ENCODE measurements at places on chromosomes 16 and 17.
A peak's percentile ranks its signal among the peaks of the same experiment; 100 is the strongest.

DNA sequence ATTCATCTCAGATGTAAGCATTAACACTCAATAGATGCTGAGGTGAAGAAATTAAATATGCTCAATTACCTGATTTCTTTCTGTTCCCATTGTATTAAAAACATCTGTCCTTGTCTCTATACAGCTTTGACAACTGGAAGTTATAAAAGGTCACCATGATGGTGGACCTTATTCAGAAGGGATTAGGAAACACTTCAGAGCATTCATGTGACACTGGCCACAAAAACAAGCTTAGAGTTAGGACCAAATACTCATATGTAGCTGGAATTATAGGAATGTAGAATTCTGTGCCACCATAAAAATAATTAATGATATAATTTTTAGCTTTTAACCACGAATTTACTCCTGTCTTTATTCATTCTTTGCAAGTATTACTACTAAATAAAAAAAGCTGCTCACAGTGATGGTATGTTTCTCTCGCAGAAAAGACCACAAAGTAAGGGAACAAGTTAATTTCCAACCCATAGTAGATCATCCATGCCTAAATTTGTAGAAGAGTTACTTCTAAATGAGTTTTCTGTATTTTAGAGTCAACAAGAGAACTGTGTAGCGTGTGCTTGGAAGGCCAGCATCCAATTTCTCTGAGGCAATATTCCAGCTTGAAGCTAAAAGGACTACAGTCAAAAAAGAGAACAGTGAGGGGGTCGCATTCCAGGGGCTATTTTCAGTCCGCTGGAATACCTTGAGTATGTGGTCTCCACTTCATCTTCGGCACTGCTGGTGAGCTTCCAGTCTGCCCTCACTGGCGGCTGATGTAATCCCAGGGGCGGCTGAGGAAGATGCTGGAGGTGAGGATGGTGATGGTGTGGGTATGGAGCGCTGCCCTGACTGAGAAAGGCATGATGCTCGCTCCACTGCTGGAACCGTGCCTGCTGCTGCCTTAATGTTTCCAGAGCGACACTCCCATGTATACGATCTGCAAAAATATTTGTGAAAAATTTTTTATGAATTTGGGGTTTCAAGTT is 63.7 kb downstream of the CACNG1 start:
- no peak for DNase-seq

GRCh38 chr17:17635126-17635525 is 43.6 kb upstream of the PEMT start:
- DNase-seq, result no peak

DNA sequence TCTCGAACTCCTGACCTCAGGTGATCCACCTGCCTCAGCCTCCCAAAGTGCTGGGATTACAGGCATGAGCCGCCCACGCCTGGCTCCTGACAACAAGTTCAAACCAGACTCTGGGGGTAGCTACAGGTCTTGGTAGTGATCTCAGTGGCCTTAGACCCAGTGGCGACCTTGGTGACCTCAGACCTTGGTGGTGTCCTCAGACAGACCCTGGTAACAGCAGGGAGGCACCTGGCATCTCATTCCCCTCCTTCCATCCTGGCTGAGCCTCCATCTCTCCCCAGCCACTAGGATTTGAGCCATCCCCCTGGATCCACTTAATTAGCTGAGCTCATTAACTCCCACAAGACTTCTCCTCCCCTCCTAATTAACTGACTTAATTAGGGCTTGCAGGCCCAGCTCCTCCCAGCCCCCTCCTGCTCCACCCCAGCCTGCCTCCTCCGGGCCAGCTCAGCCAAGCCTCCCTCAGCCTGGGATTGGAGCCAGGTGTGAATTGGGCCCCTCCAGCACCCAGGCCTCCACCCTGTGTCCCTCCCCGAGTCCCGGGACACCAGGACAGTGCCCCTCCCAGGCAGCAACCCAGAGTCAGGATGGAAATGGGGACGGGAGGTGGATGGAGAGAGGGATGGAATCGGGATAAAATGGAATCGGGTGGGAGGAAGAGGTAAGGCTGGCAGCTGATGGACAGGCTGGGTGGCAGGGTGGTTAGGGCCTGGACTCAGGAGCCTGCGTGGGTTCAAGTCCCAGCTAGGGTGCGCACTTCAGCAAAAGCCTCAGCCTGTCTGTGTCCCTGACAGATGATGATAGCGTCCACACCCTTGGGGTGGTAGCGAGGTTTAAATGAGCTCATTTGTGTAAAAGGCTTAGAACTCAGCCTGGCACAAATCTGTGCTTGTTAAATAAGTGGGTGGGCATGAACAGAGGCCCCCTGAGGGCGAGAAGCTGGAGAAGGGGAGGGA is 11.2 kb upstream of the SBK1 start:
- DNase-seq, result no peak

- no peak for DNase-seq
These were observed 802 bp downstream of the CYLD start for GRCh38 chr16:50742576-50743200.

GRCh38 chr16:87062569-87063442 is 254.4 kb downstream of the C16orf95 start:
- DNase-seq, result peak; percentile 58

GRCh38 chr17:14903854-14904253 is 361.3 kb downstream of the PMP22 start:
- DNase-seq, result no peak

DNA sequence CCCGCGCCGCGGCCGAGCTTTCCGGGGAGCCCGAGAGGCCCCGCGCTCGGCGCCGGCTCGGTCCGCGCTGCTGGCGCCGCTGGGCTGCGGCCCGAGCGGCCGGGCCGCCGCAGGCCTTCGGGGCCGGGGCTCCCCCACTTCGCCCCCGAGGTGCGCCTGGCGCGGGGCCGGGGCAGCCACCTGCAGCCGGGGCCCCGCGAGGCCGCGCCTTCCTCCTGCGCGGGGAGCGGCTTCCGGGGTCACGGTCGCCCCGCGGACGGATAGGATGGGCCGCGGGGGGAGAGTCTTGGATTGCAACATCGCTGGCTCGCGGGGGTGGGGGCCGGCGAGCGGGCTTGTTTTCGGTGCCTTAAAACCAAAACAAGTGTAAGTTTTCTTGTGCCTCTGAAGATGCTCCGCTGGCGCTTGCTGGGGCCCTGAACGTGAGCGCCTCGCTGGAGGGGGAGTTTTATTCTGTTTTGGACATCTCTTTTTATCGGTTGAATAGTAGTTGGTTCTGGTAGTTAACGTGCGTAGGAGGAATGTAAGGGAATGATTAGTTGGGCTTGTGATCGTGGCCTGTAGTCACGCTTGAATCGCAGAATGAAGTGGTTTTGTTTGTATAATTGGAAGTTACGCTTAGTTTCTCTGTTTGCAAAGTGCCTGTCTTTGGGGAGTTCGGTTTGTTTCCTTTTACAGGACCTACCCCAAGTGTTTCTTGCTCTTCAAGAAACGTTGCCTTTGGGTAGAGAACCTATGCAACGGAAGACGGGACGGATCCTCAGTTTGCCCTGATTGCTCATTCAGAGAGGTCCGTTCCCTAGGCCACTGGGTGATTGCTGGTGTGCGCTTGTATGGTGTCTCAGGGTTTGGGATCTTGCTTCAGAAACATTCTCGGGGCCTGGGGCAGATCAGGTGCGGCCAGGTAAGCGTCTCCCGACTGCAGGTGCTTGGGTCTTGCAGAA is 724 bp downstream of the UBE2I start:
- peak; percentile 56 for DNase-seq

- no peak for DNase-seq
These were observed 13.9 kb downstream of the MIS12 start for GRCh38 chr17:5500247-5500588.

DNA sequence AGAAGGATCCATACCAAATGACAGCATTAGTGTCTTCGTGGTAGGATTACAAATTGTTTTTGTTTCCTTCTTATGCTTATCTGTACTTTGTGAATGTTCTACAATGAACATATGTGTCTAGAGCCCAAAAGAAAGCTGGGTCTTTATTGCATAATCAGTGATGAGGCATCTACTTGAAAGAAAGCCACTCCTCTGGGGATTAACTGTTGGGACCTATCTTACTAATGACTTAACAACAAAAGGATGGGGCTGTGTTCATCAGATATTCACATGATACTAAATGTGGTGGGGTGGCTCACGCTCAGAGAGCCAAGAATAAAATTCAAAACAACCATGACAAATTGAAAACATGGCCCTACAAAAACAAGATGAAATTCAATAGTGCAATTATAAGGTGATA is 160.2 kb downstream of the RGS9 start:
- no peak for DNase-seq

DNA sequence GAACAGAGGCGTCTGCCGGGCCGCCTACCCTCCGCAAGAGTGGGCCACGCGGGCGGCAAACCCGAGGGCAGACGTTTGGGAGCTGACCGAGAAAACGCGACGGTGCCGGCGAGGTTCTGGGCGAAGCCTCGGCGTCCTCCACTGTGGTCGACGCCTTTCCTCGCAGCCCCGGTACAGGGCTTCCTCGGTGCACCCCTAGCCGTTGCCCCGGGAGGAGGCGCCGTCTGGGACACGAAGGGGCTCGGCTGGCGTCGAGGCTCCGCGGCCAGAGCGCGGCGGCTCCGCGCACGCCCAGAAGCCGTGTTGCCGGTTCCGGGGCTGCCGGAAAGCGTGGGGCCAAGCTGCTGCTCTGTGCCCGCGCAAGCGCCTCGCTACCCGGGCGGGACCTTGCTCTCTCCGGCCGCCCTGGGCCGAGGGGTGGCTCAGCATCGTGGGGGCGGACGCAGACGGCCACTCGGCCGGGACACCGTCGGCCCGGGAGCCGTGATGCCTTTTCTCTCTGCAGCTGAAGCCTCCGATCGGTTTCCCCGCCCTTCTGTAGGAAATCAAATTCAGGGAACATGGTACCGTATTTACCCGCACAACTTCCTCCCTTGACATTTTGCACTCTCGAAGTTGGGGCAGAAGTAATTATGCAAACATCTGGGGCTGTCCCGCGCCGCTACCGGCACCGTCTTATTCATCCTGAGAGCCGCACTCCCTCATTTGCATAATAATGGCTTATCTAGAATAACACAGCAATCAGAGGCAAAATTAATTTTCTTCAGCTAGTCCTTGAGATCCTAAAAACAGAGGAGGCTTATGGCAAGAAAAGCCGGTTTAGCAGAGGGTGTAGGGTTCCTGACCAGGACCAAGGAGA is 7.3 kb upstream of the CBX8 start:
- no peak for DNase-seq

- DNase-seq, result no peak
These were observed 127.1 kb downstream of the MAF start for GRCh38 chr16:79473456-79473855.

GRCh38 chr17:55748841-55749240 is 2.0 kb upstream of the PCTP start:
- DNase-seq, result no peak

DNA sequence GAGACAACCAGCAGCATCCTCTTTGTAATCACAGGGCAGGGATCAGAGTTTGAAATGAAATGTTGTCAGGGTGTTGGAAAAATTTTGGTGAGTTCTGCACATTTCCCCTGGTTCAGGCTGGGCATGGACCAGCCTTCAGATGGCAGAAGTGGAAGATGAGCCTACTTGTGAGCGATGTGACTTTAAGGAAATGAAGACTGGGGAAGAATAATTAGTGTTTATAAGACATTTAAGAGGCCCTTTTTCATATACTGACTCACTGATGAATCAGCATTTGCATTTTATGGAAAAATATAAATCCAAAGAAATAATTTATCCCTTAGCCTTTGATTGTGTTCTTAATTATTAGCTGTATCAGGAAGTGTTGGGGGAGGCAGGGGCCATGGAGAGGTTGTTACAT is 20.9 kb downstream of the GPR179 start:
- DNase-seq, result no peak

DNA sequence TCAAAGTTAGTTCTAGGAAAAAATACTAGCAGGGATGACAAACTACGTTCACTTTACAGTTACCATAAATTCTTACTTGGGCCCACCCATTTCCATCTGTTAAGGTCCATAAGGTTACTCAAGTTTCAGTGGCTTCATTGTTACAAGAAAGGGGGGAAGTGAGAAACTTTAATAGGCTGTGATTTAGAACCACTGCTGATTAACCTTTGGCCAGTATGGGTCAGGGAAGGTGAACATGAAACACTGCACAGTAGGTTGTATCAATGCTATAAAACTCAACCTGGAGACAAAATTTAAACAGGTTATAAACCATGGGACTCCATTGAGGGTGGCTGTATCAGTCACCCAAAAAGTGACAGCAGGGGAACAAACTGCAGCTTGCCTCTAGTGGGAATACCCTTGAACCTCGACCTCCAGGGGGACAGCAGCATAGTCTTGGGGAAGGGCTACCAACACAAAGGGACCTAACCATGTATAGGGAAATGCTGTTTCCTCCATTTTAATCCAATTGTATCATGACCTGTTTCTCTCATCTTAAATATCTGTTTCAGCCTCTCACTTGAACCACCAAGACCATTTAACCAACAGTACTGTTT is 10.4 kb downstream of the PTRH2 start:
- DNase-seq, result no peak

DNA sequence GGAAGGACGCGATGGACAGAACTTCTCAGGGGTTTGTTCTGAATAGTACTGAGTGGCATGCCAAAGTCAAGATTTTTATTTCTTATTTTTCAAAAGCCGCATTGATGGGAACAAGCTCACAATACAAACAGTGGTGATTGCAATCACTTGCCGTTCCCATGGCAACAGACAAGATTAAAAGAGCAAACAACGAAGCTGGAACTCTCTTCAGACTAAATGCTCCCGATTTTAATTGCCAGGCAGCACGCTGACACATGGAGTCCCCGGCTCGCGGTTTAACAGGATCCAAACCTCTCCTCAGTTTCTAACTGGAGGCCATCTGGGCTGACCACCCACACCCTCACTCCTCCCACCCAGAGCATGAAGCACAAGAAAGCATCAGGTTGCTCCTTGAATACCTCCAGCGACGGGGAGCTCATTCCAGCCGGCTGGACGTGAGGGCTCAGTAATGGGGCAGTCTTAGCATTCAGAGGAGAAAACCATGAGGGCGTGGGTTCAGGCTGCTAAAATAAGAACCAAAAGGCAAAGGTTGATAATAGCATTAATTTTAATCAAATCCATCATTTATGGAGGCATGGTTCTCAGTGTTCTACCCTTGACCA is 41.5 kb downstream of the AIPL1 start:
- no peak for DNase-seq

- DNase-seq, result no peak
These were observed 249.2 kb upstream of the GSE1 start for GRCh38 chr16:85363881-85364280.

DNA sequence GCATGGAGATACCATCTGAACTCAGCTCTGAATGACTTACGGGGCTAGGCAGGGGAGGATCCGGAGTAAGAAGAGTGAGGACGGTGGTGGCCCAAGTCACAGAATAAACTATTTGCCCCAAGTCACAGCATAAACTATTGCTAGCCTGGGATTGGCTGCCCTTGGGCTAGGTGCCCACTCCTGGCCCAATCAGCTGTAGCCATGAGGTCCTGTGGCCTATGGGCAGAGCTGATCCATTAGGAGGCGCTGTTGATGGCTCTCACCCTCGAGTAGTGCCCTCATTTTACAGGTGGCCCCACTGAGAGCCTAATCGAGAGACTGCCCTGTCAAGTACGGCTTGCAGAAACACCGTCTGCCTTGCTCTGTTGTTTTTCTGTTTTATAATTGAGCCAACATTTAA is 62.3 kb upstream of the ZNF423 start:
- no peak for DNase-seq

GRCh38 chr17:64020056-64020766 is at the start of gene ICAM2:
Gene ICAM2, minus strand, starts transcription at chr17:64020633. Its CDS starts 13,942 bp downstream, at chr17:64006691.
- no peak for DNase-seq

GRCh38 chr16:46850619-46851555 is 19.9 kb upstream of the C16orf87 start:
- DNase-seq, result no peak
